AG10803 (cell line): ENCODE measurements at places on chromosomes 4 and X.
A peak's percentile ranks its signal among the peaks of the same experiment; 100 is the strongest.

DNA sequence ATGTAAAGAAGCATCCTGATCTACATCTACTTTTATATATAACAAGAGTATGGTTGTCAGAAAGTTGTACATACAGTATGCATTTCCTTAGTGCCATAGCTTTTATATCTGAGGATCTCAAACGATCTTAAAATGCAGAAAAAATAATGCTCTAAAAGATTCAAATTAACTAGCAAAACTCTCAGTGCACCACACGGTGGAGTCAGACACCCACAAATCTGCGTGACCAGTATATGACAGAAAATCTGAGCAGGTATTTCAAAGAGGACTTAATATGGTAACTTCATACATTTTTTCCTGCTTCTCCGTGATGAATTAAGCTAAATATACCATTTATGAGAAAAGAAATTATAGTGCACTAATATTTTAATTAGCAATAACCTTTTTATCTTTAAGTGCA is 803.0 kb downstream of the DMD start:
- no peak for DNase-seq

DNA sequence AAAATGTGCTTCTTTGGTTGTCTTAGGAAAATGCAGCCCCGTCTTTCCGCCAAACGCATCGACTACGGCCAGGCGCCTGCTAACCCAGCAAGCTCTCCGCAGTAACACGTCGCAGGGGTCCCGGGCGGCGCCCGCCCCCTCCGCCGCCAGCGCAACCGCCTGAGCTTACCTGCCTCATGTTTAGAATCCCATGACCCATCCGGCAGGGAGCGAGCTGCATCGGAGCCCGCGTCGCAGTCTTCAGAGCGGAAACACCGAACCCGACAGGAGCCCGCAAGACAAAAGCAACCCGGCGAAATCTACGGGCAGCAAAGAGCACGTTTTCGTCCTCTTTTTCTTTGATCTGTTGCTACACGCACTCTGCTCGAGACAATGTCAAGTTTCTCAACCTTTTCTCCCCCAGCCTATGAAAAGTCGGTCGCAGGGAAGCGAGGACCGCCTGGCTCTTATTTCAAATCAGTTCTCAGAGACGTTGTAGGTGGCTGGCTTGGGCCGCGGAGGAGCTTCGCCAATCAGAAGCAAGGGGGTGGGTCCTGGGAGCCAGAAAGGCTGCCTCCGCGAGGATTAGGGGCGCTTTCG is at the start of gene MID1:
Gene MID1, minus strand, starts transcription at position 465 of the 579 bp plus-strand sequence. CDS start 53,038 bp downstream, outside the sequence.
- peak; percentile 68 for DNase-seq

GRCh38 chrX:74492720-74493201 is 71.5 kb downstream of the SLC16A2 start:
- DNase-seq: no peak

DNA sequence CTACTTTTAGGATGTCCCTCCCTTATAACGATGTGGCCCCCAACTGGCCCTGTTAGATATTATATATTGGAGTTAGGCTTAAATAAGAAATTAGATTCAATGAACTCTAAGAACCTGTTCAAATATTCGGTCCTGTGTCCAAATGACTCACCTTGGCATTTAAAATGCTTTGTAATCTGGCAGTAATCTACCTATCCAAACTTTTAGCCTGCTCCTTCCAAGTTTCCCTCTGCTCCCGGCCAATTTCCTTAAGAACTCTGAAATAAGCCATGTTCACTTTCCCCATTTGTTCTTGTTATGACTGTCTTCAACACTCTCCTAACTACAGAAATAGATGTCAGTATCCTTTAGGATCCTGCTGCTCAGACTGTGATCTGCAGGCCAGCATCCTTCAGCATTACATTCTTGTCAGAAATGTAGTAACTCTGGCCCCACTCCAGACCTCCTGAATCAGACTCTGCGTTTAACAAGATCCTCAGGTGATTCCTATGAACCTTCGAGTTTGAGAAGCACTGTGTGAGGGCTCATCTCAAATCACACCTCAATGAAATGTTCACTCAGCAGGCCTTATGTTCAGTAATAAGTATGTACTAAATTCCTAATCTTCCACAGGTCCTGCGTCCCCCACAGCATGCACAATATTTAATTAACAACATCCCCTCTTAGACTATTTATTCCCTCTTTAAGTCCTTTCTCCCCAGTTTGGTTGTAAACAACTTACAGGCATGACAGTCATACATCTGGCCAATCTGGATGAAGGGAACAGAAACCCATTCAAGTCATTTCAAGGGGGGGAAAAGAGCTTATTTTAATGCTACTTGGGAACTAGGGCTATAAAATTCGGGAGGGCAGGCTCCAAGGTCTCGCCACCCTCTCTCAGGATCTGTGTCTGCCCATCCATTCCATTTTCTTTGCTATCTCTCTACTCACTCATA is 3.0 kb downstream of the ATP8A1 start:
- DNase-seq: no peak

DNA sequence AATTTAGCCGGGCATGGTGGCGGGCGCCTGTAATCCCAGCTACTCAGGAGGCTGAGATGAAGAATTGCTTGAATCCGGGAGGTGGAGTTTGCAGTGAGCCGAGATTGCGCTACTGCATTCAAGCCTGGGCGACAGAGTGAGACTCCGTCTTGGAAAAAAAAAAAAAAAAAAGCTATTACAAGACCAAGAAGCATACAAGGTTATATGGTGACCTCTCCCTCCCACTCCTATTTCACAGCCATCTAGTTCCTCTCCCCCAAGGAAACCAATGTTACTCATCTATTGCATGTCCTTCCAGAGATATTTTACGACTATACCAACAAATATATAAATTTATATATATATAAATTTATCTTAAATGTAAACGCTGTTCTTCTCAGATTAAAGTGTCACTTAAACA is 3.2 kb downstream of the SLC9A7 start:
- no peak for DNase-seq

DNA sequence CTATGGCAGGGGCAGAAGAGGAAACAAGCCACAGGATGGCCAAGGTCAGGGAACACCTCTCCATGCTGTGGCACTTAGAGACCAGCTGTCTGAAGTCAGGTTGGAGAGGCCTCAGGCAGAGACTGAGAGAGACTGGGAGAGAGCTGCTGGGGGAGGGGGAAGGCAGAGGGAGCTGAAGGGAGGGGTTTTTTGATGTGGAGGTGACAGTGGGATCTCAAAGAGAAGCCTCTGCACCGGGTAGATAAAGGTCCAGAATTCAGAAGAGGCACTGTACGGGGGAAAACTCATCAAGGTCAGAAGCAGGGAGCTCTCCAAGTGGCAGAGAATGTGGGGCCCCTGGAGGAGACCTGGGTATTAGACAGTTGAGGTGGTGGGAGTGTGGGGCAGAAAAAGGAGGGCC is 41.6 kb upstream of the HMGB3 start:
- no peak for DNase-seq

- DNase-seq: no peak
Measured at GRCh38 chrX:9797384-9798360, 11.4 kb downstream of the SHROOM2 start.

GRCh38 chr4:76781698-76782595 is 116.0 kb downstream of the SOWAHB start:
- DNase-seq: peak; percentile 100

GRCh38 chr4:174278467-174278866 is 5.0 kb downstream of the FBXO8 start:
- DNase-seq: no peak

GRCh38 chr4:159240687-159241086 is 137.8 kb downstream of the RAPGEF2 start:
- DNase-seq: peak; percentile 68
